ENCODE measurements at places on chromosomes 11 and 22. TPM values are rescaled to one million over a fixed set of nuclear protein-coding genes. Genes with fewer than 3 reads are reported as not detected.

DNA sequence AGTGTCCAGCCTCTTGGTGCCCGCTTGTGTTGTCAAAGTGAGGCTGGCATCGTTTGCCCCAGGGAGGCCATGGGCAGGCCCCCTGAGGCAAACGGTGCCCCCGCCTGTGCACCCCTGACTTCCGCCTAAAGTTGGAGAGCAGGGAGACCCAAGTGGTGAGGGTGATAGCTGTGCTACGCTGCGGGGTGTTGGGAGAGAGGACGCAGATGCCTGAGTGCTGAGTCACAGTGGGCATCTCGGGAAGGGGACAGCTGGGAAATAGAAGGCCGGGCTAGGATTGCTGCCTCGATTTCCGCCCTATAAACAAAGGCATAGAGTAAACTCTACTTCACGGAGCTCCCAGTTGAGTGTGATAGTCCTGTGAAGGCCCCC is 5.8 kb downstream of the GRIK4 start:
- no peak for DNase-seq

DNA sequence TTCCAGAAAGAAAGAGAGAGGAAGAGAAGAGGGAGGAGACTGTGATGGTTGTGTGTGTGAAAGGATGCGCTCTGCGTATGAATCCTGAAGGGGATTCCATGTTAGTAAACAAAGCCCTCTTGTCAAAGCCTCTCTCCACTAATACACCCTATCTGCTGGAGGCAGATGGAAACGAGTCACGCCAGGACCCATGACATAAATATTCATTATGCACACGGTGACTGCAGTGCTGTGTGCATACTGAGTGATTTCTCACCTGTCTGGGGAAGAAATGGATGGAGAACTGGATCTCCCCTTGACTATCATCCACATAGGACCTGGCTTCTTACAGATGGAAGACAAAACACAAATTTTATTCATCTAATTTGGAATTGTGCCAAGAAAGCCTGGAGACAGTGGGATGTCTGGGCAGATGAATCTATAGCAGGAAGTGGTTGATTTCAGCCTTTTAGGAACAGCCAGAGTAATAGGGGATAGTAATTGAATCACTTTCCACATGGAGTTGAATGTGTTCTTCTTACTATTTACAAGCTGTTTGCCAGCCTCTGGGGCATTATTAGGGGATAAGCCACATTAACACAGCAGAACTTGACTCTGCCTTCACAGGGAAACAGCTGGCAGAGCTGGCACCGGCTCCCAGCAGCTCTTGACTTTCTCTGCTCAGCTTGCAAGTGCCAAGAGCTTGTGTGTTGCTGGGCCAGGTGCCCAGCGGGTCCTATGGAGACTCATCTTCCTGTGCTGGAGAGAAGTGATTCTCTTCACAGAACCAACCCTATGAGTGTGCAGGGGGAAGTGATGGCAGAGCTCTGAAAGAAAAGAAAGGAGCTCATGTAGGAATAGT is 9.0 kb downstream of the MTNR1B start:
- DNase-seq, result no peak

DNA sequence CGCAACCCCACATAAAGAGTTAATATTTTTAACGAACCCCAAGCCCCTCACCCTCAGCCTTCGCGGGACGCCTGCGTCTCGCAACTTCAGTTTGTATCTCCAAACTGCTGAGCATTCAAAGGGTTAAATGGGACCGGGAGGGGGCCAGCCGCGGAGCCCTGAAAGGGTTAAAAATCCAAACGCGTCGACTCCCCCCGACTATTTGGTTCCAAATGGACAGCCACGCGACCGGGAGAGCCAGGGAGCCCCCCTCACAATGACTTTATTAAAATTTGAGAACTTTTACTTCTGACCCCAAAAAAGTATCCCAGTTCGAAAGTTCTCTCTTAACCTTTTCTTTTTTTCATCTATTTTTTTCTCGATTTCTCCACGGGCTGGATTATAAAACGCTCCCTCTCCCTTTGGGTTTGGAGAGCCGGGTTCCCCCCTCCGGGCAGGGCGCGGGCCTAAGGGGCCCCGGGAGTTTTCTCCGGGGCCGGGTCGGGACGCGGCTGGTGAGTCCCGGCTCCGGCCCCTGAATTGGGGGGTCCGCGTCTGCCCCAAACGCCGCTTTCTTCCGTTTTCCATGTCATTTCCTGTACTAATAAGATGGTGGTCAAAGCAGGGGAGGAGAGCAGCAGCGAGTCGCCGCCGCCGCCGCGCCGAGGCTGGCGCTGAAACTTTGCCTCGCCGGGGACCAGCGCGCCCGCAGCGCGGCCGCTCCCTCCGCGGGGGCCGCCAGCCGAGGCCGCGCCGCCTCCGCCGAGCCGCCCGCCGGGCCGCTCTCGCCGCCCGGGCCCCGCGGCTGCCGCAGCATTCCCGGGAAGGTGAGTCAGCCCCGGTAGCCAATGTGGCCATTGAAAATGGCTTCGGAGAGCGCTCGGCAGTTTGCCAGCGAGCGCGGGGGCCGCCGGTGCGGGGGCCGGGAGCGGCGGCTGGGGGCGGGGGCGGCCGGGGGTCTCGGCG is at the start of gene PRDM11:
Gene PRDM11, plus strand, starts transcription at position 568 of the 945 bp plus-strand sequence. CDS start 35,128 bp downstream, outside the sequence.
- peak; percentile 60 for DNase-seq

MUC6 gene
- not detected for total RNA-seq

- peak; percentile 68 for DNase-seq
Measured at GRCh38 chr11:94171693-94172440, 43.2 kb downstream of the PANX1 start.

FAM181B gene
- 1.0 TPM for total RNA-seq

TYR gene
- total RNA-seq, result not detected

RAG2 gene
- total RNA-seq, result not detected

- no peak for DNase-seq
Measured at GRCh38 chr11:1747753-1748635, 2.4 kb downstream of the IFITM10 start.

- no peak for DNase-seq
Measured at GRCh38 chr11:58926251-58926650, 13.0 kb upstream of the GLYATL1 start.

DNA sequence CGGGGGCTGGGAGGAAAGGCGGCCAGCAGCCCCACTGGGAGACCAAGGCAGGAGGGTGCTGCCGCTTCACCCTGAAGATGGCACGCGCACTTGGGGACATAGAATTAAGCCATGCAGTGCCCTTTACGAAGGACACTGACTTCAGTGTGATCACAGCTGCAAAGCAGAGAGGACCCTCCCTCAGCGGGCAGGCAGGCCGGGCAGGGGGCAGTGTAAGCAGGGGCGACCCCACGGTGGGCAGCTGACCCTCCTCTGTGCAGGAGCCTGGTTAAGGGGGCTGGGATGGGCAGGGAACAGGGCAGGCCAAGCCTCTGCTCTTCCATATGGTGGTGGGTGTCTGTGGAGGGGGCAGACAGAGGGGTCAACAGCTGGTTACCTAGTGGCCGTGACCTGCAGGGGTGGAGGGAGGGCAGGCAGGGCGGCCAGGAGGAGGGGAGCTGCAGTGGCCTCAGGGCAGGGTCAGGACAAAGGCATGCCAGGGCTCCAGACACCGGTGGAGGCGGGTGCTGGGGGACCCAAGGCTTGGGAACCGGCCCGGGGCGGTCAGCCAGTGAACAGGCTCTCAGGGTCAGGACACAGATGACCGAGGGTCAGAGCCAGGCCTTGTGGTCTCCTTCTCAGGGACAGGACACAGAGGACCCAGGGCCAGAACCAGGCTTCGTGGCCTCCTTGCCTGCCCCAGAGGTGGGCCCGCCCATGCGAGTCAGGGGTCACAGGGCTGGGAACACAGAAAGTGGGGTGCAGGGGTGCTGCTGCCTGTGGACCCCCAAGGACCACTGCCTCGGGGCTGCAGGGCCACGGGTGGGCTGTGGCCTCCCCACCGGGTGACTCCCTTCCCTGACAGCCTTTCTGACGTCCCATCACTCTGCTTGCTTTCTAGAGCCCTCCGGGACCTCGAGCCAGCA is 7.2 kb downstream of the LMNTD2 start:
- DNase-seq, result no peak

OR2AG2 gene
- 0.26 TPM for total RNA-seq

DNA sequence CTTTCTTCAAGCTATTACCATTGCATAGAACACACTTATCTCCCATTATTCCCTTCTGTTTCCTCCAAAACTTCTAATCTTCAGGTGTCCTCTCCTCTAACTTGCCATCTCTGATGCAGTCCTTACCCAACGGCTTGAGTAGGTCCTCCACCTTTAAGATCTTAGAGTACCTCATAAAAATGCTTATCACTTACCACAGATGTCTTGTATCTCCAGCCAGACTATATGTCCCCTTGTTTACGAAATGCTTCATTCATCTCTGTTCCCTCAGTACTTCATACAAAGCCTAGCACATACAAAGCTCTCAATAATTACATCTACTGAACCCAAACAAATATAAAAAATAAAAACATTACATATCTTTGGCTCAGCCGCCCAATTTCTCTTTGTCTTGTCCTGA is 49.2 kb downstream of the PAK1 start:
- DNase-seq, result no peak

DNA sequence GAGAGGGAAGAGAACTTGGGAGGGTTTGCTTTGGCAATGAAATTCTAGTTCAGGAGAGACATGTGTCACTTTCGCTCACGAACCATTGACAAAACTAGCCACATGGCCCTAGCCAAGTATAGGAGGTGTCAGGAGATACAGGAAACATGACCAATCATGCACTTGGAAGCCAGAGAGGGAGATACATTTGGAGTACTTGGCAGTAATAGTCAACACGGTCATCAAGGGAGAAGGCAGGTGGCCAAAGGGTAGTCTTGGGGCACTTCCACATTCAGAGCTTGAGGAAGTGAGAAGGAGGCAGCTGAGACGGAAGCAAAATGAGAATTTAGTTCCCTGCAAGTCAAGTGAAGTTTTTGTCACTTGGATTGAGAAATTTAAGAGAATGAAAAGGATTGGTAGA is 26.4 kb upstream of the KIRREL3 start:
- DNase-seq, result no peak

- no peak for DNase-seq
Measured at GRCh38 chr22:34379825-34380224, 459.5 kb upstream of the LARGE1 start.

APOBEC3F gene
- 21.1 TPM for total RNA-seq

KREMEN1 gene
- total RNA-seq, result 3.1 TPM

MDK gene
- total RNA-seq, result 553 TPM

CBLIF gene
- not detected for total RNA-seq

DNA sequence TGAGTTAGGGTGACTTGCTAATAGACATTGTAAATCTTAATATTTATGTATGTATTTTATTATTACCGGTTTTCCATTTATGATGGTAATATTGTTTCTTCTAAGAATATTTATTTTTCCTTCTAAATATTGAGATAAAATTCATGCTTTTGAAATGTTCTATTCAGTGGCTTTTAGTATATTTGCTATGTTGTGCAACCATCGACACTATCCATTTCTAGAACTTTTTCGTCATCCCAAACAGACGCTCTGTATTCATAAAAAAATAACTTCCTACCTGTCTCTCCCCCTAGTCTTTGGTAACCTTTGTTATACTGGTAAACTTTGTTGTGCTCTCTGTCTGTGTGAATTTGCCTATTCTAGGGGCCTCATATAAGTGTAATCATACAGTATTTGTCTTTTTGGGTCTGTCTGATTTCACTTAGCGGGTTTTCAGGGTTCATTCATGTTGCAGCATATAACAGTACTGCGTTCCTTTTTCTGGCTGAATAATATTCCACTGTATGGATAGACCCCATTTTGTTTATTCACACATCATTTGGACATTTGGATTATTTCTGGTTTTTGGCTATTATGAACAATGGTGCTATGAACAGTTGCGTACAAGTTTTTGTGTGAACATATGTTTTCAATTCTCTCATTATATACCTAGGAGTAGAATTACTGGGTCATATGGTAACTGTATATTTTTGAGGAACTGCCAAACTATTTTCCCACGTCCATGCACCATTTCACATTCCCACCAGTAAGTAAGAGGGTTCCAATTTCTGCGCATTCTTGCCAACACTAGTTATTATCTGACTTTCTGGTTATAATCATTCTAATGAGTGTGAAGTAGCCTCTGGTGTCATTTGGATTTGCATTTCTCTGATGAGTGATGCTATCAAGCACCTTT is 15.9 kb downstream of the NEAT1 start:
- DNase-seq, result no peak

CDC45 gene
- 6.2 TPM for total RNA-seq

BIRC3 gene
- total RNA-seq, result 0.08 TPM

Measured in endothelial cell (in vitro differentiated cells).